ENCODE measurements at places on chromosomes 7 and 10.

DNA sequence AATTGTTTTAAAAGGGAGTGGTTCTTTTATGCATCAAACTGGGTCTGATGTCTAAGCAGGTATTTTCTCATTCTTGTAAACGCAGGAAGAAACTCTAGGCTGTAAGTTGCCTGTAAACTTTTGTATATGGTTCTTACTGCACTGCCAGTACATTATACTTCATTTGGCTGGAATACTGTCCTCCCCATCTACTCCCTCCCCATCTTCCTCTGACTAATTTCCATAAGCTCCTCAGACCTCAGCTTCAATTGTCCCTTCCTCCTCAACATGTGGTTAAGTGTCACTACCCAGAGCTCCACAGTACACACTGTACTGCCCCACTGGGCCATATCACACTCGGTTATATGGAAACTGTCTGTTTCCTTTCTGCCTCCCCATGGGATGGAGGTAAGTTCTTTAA, 161.4 kb upstream of the MDFIC start:
- no peak for DNase-seq

GRCh38 chr7:105611856-105612775, 30.8 kb upstream of the EFCAB10 start:
- DNase-seq: no peak

DNA sequence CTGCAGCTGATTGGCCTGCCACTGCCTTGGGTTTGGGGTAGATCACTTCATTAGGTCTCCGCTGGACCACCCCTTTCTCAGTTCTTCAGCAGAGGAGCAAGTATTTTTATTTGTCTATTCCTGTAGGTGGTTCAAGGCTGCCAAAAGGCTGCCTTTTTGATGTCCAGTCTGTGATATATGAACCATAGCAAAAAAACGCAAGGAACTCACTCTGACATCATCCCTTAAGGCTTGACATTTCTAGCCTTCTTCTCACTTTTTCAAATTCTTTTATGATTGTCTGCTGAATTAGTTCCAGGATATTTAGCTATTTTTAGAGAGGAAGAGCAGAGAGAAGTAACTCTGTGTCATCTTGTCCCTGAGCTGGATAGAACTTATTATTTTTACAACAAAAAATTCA, 269.2 kb downstream of the BAMBI start:
- DNase-seq: no peak

GRCh38 chr10:7487528-7487927, 76.7 kb upstream of the SFMBT2 start:
- DNase-seq: no peak

DNA sequence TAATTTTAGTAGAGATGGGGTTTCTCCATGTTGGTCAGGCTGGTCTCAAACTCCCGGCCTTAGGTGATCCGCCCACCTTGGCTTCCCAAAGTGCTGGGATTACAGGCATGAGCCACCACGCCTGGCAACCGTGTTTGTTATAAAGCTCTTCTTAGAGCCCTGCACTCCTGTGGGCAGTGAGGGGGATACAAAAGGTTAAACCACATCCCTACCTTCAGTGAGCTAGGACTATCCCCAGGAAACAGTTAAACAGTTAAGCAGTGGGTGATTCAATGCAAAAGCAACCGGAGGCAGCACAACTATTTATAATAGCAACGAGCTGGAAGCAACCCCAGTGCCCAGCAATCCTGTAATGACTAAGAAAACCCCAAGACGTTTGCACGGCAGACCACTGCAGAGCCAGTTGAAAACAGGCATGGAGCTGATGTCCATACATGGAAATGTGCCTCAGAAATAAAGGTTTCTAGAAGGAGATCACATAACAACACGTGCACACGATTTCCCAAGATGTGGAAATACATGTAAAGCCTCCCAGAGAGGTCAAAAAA, 107.2 kb upstream of the LYZL2 start:
- no peak for DNase-seq

DNA sequence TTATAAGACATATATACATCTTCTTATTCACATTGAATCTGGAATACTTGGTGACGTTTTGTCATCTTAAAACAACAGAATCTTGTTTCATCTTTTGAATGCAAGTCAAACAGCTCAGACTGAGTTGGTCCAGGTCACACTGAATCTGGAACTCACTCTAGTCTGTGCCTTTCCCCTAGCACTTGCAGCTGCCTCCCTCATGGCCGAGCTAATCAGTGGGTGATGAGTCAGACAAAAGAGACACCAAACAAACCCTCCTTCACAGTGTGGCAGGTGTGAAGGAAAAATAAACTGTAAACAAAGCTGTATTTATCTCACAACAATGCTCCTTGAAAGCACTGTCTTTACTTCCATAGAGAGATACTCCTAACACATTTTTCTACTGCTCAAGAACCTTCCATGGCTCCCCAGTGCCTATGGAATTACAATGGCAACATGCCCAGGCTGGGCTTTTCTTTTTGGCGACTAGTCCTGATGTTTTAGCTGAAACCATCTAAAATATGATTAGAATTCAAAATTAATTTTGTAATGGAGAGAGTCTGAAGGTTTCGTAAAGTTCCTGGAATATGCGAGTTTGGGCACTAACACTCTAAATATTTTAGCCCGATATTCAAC, 140.0 kb downstream of the ZNF365 start:
- DNase-seq: no peak

DNA sequence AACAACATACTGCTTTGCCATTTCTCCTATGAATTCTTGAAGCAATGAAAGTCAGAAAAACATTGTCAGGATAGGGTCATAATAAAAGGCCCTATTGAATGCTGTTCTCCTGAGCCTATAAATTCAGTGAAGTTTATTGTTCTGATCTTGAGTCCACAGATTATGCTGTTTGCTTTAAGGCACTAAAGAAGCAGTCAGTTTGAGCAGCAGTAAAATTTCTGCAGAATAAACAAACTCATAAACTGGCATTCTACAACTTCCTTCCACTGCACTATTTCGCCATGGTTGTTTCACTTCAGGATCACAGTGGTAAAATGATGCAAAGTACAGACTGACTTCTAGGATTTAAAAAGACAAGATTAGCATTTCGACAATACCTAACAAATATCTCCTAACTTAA, 503.2 kb downstream of the SH2D4B start:
- no peak for DNase-seq
